ENCODE measurements at places on chromosomes 11 and 22.

- no peak for DNase-seq
Observed at GRCh38 chr11:46296528-46297448, 19.3 kb downstream of the CREB3L1 start.

- no peak for DNase-seq
Observed at GRCh38 chr11:80745416-80745815, 1304.6 kb upstream of the TENM4 start.

DNA sequence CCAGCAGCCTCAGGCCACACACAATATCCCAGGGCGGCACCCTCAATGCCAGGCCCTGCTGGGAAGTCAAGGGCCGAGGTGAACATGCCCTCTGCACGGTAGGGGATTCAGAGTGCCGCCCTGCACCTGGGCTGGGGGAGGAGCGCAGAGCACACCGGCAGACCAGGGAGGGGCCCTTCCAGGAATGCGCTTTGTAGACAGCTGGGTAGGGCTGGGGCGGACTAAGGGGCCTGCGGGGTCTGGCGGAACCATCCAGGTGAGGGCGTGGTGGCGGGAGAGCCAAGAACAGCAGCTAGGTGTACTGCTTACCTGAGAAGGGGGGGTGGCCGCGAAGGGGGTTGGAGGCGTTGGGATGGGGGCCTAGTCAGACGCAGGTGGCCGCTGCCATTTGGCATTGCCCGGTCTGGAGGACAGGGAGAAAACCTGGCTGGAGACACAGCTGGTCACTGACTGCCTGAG, 26.0 kb downstream of the DUSP8 start:
- DNase-seq: no peak

DNA sequence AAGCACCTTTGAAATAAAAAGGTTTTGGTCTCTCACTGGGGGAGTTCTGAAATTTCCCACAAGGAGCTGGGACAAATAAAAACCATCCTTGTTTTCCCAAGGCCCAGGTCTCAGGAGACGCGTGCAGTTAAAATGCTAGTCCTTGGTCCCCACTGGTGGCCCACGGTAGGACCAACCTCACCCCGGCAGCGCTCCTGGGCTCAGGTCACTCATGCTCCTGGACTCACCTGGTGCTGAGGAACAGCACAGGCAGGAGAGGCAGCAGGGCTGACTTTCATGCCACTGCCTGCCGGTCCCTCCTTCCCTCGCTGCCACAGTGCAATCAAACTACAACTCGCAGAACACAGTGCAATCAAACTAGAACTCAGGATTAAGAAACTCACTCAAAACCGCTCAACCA, 356.8 kb upstream of the CCDC179 start:
- no peak for DNase-seq

DNA sequence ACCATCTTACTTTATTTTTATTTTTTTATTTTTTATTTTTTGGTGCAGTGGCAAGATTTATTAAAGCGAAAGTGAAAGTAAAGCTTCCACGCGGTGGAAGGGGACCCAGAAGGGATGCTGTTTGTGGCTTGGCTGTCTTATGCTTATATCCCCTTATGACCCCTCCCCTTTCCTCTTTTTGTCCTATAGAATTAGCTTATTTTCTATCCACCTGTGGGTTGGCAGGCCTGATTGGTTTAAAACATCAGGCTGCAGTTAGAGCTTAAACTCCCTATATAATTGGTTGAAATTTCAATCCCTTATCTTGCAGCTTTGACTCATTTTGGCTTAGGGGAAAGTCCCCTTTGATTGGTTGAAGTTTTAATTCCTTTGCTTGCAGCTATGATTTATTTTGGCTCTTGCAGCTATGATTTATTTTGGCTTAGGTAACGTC, 50.5 kb downstream of the NNMT start:
- no peak for DNase-seq

DNA sequence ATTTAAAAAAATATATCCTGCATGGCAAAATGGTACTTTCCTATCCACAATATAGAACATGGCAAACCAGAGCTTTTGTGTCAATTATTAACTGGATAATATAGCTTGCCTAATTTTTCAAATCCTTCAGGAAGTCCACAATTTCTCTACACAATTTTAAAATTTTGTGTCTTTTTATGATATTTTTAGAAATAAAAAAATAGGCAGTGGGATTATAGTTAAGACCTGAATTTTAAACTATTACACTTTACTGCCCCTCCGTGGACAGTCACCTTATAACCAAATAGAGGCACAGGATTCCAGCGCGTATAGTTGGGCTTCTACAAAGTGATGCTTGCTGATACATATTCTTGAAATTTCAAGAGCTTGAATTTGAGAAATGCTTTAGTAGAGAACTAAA, 2.1 kb upstream of the DMC1 start:
- DNase-seq: no peak

DNA sequence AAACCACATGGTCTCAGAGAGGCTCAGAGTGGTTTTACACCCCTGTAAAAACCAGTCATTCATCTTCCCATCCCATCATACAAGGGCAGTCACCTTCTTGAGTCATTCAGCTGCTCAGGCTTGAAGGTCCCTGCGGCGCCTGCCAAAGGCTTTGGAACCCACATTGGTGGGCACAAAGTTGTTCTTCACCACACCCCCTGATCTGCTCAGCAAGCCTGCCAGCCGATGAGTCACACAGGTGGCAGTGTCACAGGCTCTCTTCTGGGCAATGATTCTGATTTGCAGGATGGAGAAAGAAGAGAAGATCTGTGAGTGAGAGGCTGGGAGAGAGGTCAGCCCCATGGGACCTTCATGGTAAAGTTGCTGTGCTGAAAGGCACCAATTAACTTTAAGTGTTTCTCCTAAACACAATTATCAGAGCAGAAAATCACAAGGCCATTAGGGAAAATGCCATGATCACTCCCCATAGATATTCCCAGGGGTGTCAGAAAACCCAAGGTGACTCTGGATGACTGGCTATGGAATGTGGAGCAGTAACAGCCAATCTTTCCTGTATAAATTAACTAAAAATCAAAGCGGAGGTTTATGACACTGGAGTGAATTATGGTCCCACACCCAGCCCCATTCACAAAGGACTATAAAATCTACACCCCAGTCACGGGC, 4.4 kb downstream of the CALCA start:
- no peak for DNase-seq

DNA sequence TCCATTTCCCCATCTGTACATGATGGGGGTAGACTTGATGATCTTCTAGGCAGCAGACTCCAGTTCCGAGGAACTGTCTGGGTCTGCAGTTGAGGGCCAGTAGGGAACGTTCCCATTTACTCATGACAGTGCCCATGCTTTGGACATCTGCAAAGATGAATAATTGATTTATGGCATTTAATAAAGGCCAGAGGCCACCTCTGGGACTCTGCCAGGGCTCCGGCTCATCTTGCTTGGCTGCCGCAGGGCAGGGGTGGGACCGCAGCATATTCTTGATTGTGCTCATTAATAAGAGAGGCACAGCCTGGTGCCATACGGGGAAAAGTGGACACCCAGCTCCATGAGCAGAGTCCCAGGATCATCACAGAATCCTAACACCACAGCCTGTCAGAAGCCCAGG, 28.1 kb upstream of the KLHL35 start:
- no peak for DNase-seq

DNA sequence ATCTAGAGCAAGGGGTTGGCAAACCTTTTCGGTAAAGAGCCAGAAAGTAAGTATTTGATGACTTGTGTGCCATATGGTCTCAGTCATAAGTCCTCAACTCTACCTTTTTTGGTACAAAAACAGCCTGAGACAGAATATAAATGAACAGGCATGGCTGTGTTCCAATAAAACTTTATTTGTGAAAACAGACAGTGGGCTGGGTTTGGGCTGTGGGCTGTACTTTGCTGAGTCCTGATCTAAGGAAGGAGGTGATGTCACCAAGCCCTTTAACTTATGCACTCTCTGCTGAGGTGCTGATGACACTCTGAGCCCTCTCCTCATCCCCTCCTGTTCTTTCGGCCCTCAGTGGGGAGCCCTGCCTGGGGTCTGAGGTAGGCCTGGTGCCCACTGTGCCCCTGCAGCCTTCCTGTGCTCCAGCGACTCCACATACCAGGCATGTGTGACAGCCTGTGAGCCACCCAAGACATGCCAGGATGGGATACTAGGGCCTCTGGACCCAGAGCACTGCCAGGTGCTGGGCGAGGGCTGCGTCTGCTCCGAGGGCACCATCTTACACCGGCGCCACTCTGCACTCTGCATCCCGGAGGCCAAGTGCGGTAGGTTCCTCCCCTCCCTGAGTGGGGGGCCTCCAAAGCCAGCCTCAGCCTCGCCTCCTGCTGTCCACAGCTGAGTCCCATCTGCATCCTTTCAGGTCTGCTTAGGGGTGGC, 85.9 kb upstream of the MYOD1 start:
- DNase-seq: no peak

- DNase-seq: no peak
Observed at GRCh38 chr11:124384399-124384798, at the start of gene OR8B2. TSS of gene OR8B2 (minus strand) at chr11:124384499. CDS start at chr11:124383343, 1,156 bp downstream.

DNA sequence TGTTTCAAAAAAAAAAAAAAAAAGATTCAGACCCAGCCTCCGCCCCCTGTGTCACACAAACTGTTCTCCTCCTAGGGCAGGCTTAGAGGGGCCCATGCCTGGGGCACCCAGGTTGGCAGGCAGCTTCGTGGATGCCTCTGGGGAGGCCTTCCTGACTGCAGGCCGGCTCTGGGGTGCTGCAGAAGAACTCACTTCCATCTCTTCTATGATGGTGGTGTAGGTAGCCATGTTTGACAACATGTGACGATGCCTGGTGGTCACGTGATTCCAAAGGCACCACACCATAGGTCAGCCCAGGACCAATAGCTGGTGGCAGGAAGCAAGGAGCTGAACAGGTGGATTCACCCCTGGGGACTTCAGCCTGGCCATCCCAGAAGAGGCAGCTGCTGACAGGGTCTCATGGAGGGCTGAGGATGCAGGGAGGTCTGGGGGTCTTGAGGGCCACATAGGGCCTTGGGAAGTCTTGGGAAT, 24.1 kb upstream of the CELSR1 start:
- no peak for DNase-seq

DNA sequence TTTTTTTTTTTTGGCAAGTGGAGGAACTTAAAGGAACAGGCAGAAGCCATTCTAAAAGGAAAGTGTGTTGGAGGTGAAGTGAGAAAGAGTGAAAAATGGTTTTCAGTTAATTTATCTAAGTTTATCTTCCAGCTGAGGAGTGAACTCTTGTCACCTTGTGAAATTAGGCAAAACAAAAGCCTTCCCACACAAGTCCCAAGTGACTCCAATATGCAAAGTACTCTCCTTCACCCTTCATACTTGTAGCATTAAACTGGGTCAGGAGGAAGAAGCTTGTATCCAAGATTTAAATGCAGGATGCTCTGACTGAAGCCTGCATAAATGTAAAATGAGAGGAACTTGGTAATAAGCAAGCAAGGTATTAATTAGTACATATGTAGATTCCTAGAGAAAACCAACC, 796.8 kb downstream of the DLG2 start:
- no peak for DNase-seq

GRCh38 chr22:44068422-44069191, 44.5 kb downstream of the PARVB start:
- DNase-seq: peak; percentile 72

- no peak for DNase-seq
Observed at GRCh38 chr11:77747381-77747969, 73.0 kb downstream of the RSF1 start.

- DNase-seq: peak; percentile 35
Observed at GRCh38 chr22:28442264-28442710, 237.4 kb downstream of the TTC28 start.

- no peak for DNase-seq
Observed at GRCh38 chr11:24932110-24933000, 435.5 kb downstream of the LUZP2 start.

DNA sequence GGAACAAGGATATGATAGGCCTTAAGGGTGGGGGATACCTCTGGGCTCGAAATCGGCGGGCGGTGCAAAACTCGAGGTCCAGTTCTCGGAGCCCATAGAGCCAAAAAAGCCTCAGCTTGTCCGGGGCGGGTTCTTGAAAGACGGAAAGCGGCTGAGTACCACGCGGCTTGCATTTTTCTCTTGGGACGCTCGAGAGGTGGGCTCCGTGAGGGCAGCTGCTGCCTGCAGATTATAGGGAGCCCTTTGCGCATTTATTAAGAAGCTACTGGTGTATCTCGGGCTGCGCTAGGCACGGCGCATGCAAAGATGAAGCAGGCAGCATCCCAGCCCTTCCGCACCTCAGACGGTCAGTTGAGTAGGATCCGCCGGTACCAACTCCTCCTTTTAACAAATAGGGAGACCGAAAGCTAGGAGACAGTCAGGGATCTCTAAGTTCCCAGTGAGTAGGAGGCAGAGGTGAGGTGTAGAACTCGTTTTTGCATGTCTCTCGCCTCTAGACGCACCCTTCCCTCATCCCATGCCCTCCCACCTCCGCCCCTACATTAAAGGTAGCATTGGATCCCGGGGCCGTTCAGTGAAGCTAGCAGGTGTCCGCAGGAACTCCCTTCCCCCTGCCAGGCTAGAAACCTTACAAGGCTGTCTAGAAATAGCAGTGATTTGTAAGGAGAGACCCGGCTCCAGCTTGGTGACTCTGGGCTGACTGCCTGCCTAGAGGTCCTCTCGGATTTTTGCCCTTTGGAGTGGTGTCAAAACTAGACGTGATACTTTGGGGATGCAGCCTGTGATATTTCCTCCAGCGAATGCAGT, 768 bp downstream of the LDHA start:
- DNase-seq: no peak

- no peak for DNase-seq
Observed at GRCh38 chr22:45518136-45518535, 15.5 kb downstream of the FBLN1 start.

DNA sequence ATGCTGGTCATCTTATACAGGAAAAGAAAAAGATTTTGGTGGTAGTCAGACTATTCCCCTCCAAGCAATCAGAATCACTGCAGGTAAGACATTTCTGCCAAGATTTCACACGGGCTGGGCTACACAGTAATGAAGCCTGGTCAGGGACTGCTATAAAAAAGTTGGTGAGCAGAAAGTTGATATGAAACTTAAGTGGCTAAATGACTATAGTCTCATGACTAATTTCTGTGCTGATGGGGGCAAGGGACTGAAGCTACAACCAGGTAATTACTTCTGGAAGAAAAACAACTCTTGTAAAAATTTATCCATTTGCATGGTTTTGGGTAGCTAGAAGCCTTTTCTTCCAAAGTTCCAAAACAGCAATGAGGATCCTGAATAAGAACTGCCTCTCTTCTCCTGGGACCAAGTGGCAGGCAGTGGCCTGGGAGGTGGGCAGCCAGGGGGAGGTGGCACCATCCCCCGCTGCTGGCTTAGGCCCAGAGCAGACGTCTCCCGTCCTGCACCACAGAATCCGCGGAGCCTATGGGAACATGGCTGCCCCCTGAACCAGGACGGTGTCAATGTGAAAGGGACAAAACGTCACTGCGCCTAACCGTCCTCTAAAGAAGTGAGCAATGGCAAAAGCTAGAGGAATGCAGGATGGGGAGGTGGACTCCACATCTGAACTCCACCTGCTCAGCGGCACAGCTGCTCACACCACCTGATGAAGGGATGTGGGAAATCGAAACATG, 122.6 kb upstream of the LMO1 start:
- DNase-seq: no peak

GRCh38 chr11:67613960-67614715, 7.4 kb downstream of the NDUFV1 start:
- DNase-seq: peak; percentile 51

- no peak for DNase-seq
Observed at GRCh38 chr11:130886704-130887103, 29.6 kb downstream of the SNX19 start.

- DNase-seq: no peak
Observed at GRCh38 chr22:45510376-45511232, 7.9 kb downstream of the FBLN1 start.

Data from bone marrow (tissue), 2 donors.